Stimulated activated CD8-positive, alpha-beta memory T cell treated with anti-CD3 and anti-CD28 coated beads, Interleukin-4, amount 100 ng/mL, for 1 hour (primary cell): ENCODE measurements at places on chromosomes 12 and 14.

GRCh38 chr12:42332301-42333285, 6.6 kb downstream of the PPHLN1 start:
- no peak for DNase-seq

- DNase-seq, result no peak
Measured at GRCh38 chr14:104827177-104828055, 26.5 kb downstream of the ZBTB42 start.

DNA sequence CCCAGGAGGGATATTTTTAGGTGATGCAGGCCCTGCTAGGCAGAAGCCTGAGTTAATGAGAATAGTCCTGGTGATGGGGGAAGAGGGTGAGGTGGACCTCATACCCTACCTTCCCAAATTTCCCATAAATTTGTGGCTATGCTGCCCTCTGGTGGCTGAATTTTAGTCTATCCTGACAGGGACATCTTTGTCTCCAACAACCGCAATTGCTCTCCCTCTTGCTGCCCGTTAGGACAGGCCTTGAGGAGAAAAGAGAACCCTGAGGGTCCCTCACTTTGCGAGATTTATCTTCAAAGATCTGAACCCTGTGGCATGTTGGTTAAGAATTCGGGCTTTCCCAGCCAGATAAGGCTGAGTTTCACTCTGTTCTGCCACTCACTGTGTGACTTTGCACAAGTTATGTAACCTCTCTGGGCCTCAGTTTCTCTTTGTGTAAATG, 9.8 kb upstream of the ZNF385A start:
- no peak for DNase-seq

- DNase-seq, result no peak
Measured at GRCh38 chr12:85836197-85837090, at the start of gene RASSF9. TSS of gene RASSF9 (minus strand) at chr12:85836409. CDS start at chr12:85836201, 208 bp downstream.

- DNase-seq, result no peak
Measured at GRCh38 chr14:93736378-93737014, 51.8 kb downstream of the PRIMA1 start.

DNA sequence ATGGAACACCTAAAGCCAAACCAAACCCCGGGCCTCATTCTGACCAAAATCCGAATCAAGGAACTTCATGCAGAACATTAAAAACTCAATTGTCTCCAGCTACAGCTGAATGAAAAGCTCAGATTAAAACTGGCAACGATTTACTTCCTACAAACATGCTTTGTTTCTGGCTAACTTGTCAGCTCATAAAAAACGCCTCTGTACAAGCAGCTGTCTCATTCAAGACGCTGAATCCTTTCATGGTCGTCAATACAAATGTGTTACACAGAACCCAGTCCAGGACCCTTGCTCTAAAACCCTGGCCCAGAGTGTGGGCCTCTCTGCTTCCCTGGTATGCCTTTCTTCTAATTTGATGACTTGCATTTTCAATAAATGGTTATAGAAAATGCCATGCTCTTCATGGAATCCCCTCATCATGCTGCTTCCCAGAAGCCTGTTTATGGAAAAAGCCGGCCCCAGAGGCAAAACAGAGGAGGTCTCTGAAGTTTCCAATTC, 183.1 kb downstream of the PHLDA1 start:
- no peak for DNase-seq
